ENCODE measurements at places on chromosomes 3 and 15.

GRCh38 chr15:40449275-40449674 lies 8.5 kb downstream of the BAHD1 start:
- no peak for DNase-seq

DNA sequence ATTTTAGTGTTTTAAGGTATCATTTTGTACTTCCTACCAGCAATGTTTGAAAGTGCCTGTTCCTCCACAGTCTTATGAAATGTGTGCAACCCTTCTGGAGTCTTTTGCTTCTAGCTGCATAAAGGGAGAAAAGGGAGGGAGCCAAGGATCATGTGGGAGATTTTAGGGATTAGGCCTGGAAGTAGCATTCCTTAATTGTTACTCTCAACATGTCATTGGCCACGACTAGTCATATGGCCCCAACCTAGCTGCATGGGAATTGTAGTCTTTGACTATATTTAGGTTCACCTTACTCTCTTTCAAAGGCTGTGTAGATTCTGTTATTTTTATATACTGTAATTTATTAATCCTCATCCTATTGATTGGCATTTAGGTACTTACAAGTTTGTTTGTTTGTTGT lies 14.9 kb downstream of the CRTAP start:
- no peak for DNase-seq

- no peak for DNase-seq
Measured at GRCh38 chr3:42762046-42762724, 10.9 kb downstream of the CCDC13 start.

GRCh38 chr3:146138902-146139301 lies 22.1 kb downstream of the PLOD2 start:
- no peak for DNase-seq

DNA sequence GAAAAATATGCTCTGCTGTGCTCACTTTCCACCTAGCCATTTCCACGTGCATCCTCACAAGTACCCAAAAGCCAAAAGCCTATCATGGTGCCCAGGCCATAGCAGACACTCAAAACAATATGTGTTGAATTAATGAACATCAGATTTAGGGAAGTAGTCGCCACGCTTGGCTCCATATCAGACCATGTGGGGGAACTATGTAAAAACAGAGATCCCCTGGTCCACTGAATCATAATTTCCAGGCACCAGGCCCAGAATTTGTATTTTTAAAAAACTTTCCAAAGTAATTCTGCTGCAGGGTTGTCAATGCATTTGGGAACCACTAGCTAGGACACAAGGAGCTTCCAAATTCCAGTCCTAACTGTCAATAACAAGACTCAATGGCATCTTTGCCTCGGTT lies 77.3 kb downstream of the CNTN3 start:
- no peak for DNase-seq
